ENCODE measurements at places on chromosomes 4 and X.

- DNase-seq = peak; percentile 27
Observed at GRCh38 chrX:39670281-39670680, 427.5 kb downstream of the BCOR start.

- DNase-seq = no peak
Observed at GRCh38 chr4:53562409-53562808, 28.9 kb downstream of the LNX1 start.

DNA sequence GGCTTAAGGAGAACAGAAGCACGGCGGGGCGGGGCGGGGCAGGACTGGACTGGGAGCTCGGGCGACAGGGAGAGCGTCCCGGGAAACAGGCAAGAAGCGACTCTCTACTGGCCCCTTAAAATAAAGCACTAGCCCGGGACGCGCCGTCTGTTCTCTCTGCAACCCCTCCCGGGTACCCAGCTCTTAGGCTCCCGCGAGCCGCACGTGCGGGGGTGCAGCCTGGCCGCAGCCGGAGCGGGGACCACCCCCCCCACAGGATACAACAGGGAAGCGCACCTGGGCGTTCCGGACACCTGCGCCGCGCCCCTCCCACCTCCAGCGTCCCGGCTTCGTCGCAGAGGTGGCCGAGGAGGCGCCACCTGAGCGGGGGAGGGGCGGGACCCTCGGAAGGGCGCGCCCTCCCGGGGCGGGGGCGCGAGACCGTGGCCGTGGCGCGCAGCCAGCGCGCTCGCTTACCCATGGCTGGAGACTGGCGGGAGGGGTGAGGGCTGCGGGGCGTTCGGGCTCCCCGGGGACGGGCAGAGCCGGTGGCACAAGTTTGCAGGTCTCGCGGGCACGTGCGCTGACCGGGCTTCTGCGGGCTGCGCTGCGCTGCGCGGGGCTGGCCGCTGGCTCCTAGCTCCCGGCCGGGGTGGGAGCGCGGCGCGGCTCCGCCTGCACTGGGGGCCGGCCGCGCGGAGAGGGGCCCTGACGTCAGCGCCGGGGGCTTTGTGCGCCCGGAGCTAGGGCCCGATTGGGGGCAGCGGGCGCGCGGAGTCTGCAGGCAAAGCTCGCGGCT is 91.5 kb downstream of the GEMIN8 start:
- DNase-seq = peak; percentile 47

- DNase-seq = no peak
Observed at GRCh38 chr4:158758142-158758541, 10.7 kb upstream of the FNIP2 start.

- DNase-seq = no peak
Observed at GRCh38 chr4:71198958-71199357, 139.9 kb upstream of the SLC4A4 start.

DNA sequence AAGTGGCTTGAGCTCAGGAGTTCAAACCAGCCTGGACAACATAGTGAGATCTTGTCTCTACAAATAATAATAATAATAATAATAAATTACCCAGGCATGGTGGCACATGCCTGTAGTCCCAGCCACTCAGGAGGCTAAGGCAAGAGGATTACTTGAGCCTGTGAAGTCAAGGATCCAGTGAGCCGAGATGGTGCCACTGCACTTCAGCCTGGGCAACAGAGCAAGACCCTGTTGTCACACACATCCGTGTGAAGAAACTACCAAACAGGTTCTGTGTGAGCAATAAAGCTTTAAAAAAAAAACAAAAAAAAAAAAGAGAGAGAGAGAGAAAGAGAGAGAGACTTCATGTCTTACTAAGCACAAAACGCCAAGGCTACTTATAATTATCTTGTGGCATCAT is 42.5 kb downstream of the ANOS1 start:
- no peak for DNase-seq

- DNase-seq = peak; percentile 5
Observed at GRCh38 chrX:69603566-69604194, 12.2 kb upstream of the EDA start.

- no peak for DNase-seq
Observed at GRCh38 chrX:47078129-47079043, at the start of gene RGN. RGN (plus strand) TSS chrX:47078443; CDS start chrX:47081145, 2,702 bp downstream.

GRCh38 chrX:120321520-120322281 is 10.4 kb upstream of the TMEM255A start:
- no peak for DNase-seq
